ENCODE measurements at places on chromosomes 2 and 18. TPM values are rescaled to one million over a fixed set of nuclear protein-coding genes. Genes with fewer than 3 reads are reported as not detected.

The TSHZ1 gene
- total RNA-seq: 19.2 TPM

The UGT1A3 gene
- total RNA-seq: not detected

The PASK gene
- 1.6 TPM for total RNA-seq

The SMYD1 gene
- 483 TPM for total RNA-seq

The DUSP2 gene
- 0.60 TPM for total RNA-seq

The C2orf66 gene
- total RNA-seq: not detected

The SLC4A5 gene
- total RNA-seq: 1.6 TPM

The C2orf80 gene
- total RNA-seq: not detected

DNA sequence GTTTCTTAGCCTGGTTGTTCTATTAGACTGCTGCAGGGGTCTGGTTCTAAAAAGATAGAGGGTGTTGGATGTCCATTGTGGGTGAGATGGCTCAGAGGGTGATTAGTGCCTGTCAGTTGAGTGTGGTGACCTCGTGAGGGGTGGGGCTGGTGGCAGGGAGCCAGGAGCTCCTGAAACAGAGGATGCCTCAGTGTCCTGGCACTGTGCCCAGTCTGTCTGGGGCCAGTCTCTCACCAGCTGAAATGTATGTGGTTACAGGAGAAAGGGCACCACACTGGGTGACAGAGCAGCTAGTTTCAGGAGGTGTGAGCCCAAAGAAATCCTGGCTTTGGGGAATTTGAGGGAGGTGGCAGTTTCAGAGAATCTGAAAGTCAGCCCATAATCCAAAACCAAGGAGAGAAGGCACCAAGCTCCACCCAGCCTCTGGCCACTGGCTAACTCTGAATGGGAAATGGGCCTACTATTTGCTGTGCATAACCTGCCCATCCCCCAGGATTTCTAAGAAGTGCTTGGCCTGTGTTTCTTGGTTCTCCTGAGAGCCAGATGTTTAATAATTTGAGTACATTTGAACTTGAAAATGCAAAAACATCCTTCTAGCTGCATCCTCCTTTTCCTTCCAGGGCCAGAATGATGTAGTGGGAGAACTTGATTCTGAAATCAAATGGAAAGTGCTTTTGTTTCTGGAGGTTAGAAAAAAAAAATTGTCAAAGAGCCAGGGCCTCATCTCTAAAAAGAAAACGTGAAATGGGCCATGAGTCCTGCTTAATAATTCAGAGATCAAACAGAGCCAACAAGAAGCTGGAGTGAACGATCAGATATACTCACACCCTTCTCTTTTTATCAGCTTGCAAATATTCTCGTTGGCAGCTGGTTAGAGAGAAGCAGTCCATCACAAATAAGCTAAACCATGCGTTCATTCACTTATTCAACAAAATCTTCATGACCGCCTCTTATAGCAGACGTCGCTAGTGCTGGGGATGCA, 92.3 kb downstream of the B3GNT2 start:
- H3K4me1 ChIP-seq: peaks cover 34% of the 10 kb centered on the region
- peak; percentile 87 for DNase-seq
- H3K4me3 ChIP-seq: no peak overlapping the region
- H3K27ac ChIP-seq: peak overlapping the region; percentile 31
- H3K36me3 ChIP-seq: no peaks in the 10 kb centered on the region
- H3K27me3 ChIP-seq: no peaks in the 10 kb centered on the region

DNA sequence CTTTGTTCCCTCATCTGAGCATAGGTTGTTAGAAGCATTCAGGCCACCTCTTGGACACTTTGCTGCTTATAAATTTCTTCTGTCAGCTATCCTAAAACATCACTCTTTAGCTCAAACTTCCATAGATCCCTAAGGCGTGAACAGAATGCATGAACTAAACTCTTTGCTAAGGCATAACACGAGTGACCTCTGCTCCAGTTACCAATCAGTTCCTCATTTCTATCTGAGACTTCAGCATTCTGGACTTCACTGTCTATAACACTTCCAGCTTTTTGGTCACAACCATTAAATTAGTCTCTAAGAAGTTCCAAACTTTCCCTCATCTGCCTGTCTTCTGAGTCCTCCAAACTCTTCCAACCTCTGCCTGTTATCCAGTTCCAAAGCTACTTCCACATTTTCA, 8.3 kb upstream of the VWA3B start:
- no peak overlapping the region for H3K4me3 ChIP-seq
- H3K4me1 ChIP-seq: no peaks in the 10 kb centered on the region
- no peaks in the 10 kb centered on the region for H3K36me3 ChIP-seq
- H3K27ac ChIP-seq: no peak overlapping the region

DNA sequence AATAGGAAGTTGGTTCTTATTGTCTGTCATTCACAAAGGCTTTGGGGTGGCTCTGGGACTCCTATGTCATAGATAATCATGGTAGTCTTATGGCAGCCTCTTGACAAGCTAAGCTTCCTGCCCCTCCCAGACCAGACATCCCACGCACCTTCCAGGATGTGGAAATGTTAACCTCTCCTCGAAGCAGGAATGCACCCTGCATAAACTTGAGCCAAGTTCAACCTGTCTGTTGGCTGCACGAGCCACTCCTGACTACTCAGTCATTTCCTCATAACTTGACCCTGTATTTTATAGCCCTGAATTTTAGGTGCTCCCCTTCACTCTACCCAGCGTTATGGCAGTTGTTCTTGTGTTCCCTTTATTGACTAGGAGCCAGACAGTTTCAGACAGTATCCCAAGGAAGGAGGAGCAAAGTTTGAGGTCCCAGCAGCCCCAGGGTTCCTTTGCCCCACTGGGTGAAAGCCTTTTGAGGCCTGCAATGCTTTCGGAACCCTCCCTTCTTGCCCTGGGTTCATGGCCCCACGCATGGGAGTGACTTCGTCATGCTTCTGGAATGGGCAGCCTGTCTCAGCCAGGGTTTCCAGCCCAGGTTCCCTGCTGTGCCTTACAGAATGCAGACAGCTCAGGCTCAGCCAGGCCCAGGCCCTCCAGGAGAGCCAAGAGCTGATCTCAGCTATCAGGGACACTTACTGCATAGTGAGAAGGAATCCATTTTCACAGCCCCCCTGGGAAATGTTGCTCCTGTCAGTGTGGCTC, 15.6 kb upstream of the INO80C start:
- H3K27ac ChIP-seq: no peak overlapping the region
- H3K4me1 ChIP-seq: peaks cover 30% of the 10 kb centered on the region
- H3K27me3 ChIP-seq: no peaks in the 10 kb centered on the region
- no peaks in the 10 kb centered on the region for H3K36me3 ChIP-seq
- peak; percentile 47 for DNase-seq

- H3K27me3 ChIP-seq: no peaks in the 10 kb centered on the region
- H3K4me1 ChIP-seq: peaks cover 12% of the 10 kb centered on the region
- no peak for DNase-seq
- H3K27ac ChIP-seq: no peak overlapping the region
Observed at GRCh38 chr18:9413576-9413975, 61.7 kb upstream of the RALBP1 start.

GRCh38 chr18:47149457-47150028, 757 bp downstream of the HDHD2 start:
- H3K27me3 ChIP-seq: no peaks in the 10 kb centered on the region
- peak overlapping the region; percentile 94 for H3K27ac ChIP-seq
- peak; percentile 23 for DNase-seq
- peaks cover 3% of the 10 kb centered on the region for H3K4me1 ChIP-seq

DNA sequence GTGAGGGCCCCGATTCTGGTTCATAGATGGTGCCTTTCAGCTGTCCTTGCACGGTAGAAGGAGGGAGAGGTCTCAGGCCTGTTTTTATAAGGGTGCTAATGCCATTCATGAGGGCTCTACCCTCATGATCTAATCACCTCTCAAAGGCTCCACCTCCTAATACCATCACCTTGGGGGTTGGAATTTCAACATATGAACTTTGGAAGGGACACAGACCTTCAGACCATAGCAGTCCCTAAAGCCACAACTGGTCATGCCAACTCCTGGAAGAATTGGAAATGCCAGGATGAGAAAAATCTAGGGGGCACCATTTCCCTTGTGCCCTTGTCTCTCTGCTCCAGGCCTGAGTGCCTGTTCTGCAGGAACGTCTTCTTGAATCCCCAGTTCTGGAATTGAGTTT, 124.8 kb upstream of the DAPL1 start:
- H3K4me3 ChIP-seq: no peak overlapping the region
- H3K27me3 ChIP-seq: no peaks in the 10 kb centered on the region
- peaks cover 52% of the 10 kb centered on the region for H3K36me3 ChIP-seq
- DNase-seq: no peak
- peaks cover 32% of the 10 kb centered on the region for H3K4me1 ChIP-seq

DNA sequence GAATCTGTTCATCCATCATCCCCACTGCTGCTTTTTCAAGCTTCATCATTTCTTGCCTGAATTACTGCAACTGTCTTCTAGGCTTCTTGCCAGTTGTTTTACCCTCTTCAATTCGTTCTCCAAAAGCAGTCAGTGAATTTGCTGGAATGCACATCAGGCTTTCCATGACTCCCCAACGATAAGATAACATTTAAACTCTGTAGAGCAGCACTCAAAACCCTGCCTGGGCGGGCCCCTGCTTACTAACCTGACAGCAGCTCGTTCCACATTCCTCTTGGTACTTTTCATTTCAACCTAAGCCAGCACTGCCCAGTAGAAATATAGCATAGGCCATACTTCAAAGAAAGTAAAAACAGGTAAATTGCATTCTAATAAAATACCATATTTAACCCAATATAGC, 342.9 kb downstream of the SUCLG1 start:
- no peaks in the 10 kb centered on the region for H3K27me3 ChIP-seq
- H3K4me1 ChIP-seq: no peaks in the 10 kb centered on the region
- H3K4me3 ChIP-seq: no peak overlapping the region
- no peaks in the 10 kb centered on the region for H3K36me3 ChIP-seq

DNA sequence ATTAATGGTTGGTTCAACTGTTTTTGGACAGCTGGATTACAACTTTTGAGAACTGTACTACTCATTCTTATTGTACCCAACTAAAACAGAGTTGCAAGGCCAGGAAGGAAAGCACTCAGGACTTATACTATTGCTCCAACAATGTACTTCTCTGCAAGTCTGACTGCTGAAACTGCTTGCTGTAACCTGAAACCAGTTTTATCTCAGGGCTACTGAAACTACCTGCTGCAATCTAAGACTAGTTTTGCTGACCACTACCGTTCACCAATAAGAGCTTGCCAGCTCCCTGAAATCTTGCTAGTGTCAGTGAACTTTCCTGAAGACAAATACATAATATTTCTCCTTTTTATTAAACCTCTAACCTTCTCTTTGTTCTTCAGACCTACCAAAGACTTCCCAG, 157.3 kb downstream of the CDCA7 start:
- DNase-seq: no peak
- no peak overlapping the region for H3K4me3 ChIP-seq
- no peaks in the 10 kb centered on the region for H3K36me3 ChIP-seq
- no peaks in the 10 kb centered on the region for H3K4me1 ChIP-seq
- H3K27me3 ChIP-seq: no peaks in the 10 kb centered on the region

DNA sequence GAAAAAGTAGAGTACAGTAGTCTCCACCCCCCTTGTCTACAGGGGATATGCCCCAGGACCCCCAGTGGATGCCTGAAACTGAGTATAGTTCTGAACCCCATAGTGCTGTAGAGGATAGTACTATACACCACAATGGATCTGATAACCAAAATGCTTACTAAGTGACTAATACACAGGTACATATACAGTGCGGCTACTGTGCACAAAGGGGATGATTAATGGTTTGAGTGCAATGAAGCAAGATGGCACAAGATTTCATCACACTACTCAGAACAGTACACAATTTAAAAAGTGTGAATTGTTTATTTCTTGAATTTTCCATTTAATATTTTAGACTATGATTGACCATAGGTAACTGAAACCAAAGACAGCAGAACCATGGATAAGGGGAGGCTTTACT, 446.9 kb upstream of the NRP2 start:
- H3K27me3 ChIP-seq: no peaks in the 10 kb centered on the region
- H3K4me1 ChIP-seq: no peaks in the 10 kb centered on the region
- no peak for DNase-seq
- no peak overlapping the region for H3K27ac ChIP-seq
- no peaks in the 10 kb centered on the region for H3K36me3 ChIP-seq

DNA sequence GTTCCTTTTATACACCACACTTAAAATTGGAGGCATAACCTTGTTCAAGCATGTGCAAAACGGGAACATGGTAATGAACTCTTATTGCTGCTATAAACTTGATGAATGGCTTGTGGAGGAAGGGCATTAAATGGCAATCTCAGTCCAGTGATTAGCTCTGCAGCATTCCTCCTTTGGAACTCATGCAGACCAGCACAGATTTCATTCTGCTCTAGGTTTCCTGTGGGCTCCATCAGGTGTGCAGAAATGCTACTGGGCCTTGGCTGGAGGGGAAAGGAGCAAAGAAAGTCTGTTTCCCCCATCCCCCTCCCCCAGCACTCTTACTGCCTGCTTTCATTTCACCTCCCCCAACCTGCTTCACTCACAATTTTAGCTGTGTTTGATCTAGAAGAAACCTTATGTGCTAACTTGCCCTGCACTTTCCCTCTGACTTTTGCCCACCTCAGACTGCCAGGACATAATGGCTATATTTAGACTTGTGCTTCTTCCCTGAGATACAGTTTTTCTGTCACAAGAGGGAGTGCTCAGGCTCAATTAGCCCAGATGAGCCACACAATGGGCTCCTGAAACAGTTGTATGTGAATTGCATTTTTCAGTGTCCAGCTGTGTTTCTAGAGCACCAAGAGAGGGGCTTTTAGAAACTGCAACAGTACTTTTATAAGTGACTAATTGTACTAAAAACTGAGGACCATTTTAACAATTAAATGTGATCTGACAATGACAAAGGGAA, 109.8 kb downstream of the FSHR start:
- no peak overlapping the region for H3K4me3 ChIP-seq
- no peaks in the 10 kb centered on the region for H3K27me3 ChIP-seq
- H3K36me3 ChIP-seq: no peaks in the 10 kb centered on the region
- no peak overlapping the region for H3K27ac ChIP-seq
- H3K4me1 ChIP-seq: no peaks in the 10 kb centered on the region
- DNase-seq: no peak

- no peak for DNase-seq
- no peaks in the 10 kb centered on the region for H3K4me1 ChIP-seq
- peak overlapping the region; percentile 26 for H3K27ac ChIP-seq
- no peaks in the 10 kb centered on the region for H3K36me3 ChIP-seq
- H3K27me3 ChIP-seq: no peaks in the 10 kb centered on the region
- no peak overlapping the region for H3K4me3 ChIP-seq
Observed at GRCh38 chr2:111675419-111676194, 208.4 kb downstream of the ANAPC1 start.

DNA sequence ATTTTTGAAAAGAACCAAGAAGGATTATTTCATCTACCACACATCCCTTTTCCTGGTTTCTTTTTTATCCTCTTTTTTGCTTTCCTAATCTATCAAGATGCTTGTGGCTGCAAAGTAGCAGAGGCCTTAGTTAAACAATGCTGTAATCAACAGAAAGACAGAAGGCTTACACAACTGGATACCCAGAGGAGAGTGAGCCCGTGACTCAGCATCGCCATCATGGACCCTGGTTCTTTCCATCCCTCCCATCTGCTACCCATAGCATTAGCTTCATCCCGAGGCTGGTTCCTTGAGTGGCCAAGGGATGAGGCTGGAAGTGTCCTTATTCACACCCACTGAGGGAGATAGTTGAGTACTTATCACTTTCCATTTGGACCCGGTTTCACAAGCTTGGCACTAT, 7.5 kb upstream of the HAAO start:
- H3K4me1 ChIP-seq: peaks cover 13% of the 10 kb centered on the region
- no peaks in the 10 kb centered on the region for H3K27me3 ChIP-seq
- no peaks in the 10 kb centered on the region for H3K36me3 ChIP-seq
- DNase-seq: no peak
